Caki2 (cell line): ENCODE measurements at places on chromosomes 4 and X. TPM values are rescaled to one million over a fixed set of nuclear protein-coding genes. Genes with fewer than 3 reads are reported as not detected.

DNA sequence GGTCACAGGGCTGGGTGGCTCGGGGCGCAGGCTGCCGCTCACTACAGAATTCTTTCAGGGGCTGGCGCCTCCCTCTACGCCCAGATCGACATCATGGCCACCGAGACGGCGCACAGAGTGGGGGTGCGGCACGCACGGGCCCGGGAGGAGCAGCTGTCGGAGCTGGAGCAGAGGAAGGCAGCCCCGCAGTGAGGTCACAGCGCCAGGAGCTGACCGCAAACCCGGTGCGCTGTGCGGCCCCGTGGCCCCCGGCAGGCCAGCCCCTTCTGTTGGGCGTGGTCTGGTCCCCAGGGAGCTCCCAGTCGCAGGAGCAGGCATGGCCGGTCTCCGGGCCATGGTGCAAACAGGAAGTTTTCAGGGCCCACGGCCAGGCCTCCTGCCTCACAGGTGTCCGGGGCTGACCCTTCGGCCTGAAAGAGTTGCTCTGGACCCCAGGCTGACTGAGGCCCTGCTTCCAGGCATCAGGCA is 31.6 kb downstream of the LRPAP1 start:
- no peak for DNase-seq

GRCh38 chrX:7242613-7243012 is 94.7 kb upstream of the PUDP start:
- no peak for DNase-seq

DNA sequence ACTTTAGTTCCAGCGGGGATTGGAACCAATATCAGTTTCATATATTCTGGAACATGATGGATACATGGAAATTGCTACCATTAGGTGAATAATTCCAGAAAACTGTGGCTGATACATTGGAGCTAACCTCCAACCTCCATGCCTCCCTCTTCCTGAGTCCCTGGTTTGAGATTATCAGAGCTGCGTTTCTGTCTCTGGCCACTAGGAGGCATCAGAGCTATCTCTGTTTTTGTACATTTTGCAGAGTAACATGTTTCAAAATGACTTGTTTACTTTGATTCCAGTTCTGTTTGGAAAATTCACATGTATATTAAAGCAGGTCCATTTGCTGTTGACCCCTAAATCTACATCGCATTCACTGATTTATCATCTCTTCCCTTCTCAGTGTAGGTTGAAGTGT is 2.4 kb upstream of the RAB40AL start:
- DNase-seq = peak; percentile 9

The CXCL9 gene
- not detected in 2 replicates for total RNA-seq

The DCX gene
- not detected in 2 replicates for total RNA-seq

The SH3BP2 gene
- 17.9 and 22.6 TPM in 2 replicates for total RNA-seq

DNA sequence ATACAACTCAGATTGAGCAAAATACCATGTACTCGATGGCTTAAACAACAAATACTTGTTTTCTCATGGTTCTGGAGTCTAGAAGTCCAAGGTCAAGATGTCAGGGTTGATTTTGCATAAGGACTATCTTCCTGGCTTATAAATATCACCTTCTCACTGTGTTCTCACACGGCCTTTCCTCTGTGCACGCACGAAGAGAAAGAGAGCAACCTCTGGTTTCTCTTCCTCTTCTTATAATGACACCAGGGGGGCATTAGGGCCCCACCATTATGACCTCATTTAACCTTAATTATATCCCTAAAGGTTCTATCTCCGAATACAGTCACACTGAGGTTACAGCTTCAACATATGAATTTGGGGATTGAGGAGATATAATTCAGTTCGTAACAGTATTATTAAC is 504.0 kb downstream of the MAGEE1 start:
- DNase-seq = no peak

- no peak for DNase-seq
These were observed 187.7 kb downstream of the ENOX2 start for GRCh38 chrX:130715299-130715698.

DNA sequence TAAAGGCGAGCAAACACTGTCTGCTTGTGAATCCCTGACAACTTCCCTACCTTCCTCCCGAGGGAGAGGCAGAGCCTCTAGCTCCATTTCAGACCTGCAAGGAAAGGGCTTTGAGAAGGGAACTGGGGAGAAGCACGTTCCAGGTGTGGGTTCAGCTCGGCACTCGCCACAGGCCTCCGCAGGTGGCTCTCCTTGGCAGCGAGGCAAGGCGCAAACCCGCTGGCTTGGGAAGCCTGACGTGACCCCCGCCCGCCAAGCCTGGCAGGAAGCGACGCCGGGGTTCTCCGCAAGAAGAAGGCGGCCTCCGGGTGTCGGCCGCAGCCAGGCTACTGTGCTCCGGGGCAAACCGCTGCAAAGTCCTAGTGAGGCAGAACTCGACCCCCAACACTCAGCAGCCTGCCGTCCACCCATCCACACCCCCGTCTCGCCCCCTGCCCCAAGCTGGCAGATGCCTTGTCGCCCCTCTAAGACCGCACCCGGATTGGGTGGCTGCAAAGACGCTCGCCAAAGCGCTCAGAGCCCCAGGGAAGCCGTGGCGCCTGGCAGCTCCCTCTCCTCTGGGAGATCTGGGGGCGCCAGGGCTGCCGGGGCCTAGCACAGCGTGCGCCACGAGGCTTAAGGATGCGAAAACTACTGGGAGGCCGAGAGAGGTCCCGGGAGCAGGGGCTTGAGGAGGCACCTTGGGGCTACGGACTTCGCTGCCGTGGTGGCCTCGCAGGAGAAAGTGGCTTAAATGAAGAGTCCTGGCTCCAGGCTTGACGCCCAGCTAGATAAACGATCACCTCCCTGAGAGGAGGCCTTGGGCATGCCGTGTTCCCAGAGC is 21.8 kb downstream of the NKX3-2 start:
- no peak for DNase-seq

The EREG gene
- 25.8 and 33.8 TPM in 2 replicates for total RNA-seq

DNA sequence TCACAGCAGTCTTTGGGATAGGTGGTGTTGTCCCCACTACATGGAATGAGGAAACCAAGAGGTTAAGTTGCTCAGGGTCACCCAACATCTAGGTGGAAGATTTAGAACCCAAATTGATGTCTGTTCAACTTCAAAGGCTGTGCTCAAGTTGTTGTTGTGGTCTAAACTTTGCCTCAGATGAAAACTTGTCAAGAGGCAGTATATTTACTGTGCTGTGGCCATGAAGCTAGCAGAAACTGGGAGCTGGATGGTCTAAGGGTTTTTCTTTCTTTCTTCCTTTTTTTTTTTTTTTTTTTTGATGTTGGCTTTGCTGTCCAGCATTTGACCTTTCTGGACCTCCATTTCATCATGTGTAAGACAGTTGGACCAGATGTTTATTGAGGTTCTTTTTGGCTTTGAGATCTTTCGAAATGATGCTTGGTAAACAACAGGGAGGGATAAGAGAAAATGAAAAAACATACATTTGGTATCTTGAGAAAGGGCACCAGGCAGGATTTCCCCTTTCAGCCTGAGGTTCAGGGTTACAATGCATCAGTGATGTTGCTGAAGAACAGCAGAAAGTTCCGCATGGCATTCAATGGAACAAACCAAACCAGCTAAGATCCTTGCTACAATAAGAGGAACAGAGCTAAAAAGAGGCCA is 166.2 kb upstream of the RPS6KA3 start:
- no peak for DNase-seq

DNA sequence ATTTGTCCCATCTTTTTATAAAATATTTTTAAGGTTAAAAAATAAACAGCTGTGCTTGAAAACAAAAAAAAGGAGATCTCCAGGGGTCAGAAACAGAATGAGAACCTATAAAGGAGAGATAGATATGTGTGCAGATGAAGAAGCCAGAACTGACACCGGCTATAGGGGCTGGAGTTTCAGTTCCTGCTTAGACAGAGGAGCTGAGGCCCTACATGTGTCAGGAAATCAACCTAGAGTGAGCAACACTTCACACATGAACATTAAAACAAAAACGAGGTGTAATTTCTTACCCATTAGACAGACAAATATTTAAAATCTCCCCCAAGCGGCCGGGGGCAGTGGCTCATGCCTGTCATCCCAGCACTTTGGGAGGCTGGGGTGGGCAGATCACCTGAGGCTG is 17.8 kb upstream of the HUWE1 start:
- DNase-seq = no peak

- no peak for DNase-seq
These were observed 69.6 kb downstream of the TRMT44 start for GRCh38 chr4:8510191-8510590.

The PAGE2 gene
- not detected in 2 replicates for total RNA-seq

DNA sequence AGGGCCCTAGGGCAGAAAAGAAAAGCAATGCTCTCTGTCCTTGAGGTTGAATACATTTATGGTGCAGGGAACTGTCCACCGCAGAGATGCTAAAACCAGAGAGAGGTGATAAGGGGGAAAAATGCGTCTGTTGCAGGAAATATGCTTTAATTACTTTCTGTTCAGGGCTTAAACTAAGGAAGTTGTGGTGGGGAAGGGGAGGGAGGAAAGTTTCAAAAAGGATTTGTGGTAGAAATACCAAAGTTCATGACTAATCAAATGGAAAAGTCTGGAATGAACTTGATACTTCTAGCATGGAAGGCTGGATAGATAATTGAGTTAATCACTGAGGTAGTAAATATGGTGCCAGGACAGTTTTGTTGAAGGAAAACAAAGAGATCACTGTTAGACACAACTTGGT is 99.0 kb downstream of the ASB9 start:
- DNase-seq = no peak

GRCh38 chr4:95957054-95957453 is 117.2 kb downstream of the PDHA2 start:
- no peak for DNase-seq

The AGTR2 gene
- total RNA-seq = not detected in 2 replicates
